ENCODE measurements at places on chromosomes 3 and 15.

DNA sequence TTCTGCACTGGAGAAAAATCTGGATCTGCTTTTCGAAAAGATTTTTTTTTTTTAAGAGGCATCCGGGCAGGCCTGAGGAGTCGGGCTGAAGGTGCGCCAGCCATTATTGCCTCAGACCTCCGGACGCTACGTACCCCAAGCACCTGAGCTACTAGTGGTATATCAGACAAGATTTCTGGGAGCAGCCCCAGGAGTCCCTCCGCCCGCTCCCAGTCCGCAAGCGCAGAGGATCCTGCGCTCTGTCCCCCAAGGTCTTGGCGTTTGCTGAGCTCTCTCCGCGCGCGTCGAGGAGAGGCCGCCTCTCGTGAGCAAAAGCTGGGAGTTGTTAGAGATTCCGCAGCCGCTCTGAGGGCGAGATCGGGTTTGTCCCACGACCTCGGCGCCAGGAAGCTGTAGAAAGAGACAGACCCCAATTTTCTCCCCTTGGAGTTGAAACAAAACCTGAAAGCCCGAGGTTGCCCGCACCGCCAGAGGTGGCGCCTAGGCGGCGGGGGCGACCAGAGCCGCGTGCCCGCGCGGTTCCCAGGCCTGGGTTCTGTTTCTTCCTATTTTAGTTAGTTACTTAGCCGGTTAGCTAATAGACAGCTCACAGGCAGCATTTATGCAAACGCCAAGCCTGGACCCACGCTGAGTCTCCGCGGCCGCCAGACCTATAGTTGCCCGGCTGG is 72.5 kb upstream of the POLG start:
- DNase-seq: no peak

- no peak for DNase-seq
Measured at GRCh38 chr3:148021381-148021780, 612.2 kb downstream of the ZIC1 start.

GRCh38 chr3:133973249-133973980 is 56.3 kb downstream of the SLCO2A1 start:
- no peak for DNase-seq

- no peak for DNase-seq
Measured at GRCh38 chr3:188531210-188531609, 377.3 kb downstream of the LPP start.
